ENCODE measurements at places on chromosomes 13 and 19. TPM values are rescaled to one million over a fixed set of nuclear protein-coding genes. Genes with fewer than 3 reads are reported as not detected.

GRCh38 chr19:873084-873483 is 13.6 kb downstream of the CFD start:
- DNase-seq: peak; percentile 77

- DNase-seq: no peak
These were observed 1023.5 kb downstream of the PCDH17 start for GRCh38 chr13:58655086-58655485.

DNA sequence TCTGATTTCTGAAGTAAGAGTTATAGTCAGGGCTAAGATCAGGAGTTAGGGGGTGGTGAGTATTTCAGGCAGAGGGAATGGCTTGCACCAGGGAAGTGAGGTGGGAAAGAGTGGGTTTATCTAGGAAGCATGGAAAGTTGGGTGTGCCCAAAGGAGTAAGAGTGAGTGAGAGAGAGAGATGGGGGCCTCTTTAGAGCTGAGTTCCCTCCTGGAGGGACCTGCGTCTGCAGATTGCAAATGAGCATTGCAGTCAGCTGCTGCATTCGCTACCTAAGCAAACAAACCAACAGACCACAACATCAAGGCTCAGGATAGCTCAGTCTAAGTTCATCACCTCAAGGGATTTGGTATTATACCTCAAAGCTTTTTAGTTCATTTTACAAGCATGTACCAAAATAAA is 405.8 kb downstream of the FGF9 start:
- DNase-seq: no peak

DNA sequence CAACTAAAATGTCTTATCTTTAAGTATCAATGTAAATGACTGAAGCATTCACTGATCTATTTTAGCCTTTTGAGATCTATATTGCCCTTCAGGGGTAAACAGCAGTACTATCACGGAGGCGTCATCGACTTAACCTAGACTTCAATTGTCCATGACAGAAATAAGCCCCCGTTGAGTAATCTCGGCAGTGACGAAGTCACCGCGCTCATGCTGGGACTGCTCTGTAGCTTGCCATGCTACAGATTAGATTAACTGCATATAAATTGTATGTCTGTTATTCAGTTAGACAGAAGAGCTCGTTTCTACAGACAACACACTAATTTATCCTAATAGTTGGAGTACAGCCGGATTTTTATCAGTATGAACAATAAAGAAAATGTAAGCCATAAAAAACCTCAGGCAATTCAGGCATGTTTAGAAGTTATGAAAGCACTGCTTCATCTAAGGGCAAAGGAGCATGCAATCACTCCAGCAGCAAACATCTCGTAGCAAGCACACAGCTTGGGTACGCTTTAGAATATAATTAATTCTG is 56.6 kb downstream of the TUBGCP3 start:
- no peak for DNase-seq

GRCh38 chr19:46622118-46622446 is 2.8 kb downstream of the PTGIR start:
- no peak for DNase-seq

GRCh38 chr13:113491418-113491883 is 940 bp upstream of the DCUN1D2 start:
- DNase-seq: no peak

- no peak for DNase-seq
These were observed 8.5 kb upstream of the CERS1 start for GRCh38 chr19:18904334-18905057.

- DNase-seq: no peak
These were observed 20.7 kb downstream of the OBI1 start for GRCh38 chr13:78638216-78638615.

GRCh38 chr13:97077341-97077740 is 83.1 kb upstream of the OXGR1 start:
- no peak for DNase-seq

GRCh38 chr13:27403727-27404385 is 20.6 kb upstream of the GTF3A start:
- no peak for DNase-seq

DNA sequence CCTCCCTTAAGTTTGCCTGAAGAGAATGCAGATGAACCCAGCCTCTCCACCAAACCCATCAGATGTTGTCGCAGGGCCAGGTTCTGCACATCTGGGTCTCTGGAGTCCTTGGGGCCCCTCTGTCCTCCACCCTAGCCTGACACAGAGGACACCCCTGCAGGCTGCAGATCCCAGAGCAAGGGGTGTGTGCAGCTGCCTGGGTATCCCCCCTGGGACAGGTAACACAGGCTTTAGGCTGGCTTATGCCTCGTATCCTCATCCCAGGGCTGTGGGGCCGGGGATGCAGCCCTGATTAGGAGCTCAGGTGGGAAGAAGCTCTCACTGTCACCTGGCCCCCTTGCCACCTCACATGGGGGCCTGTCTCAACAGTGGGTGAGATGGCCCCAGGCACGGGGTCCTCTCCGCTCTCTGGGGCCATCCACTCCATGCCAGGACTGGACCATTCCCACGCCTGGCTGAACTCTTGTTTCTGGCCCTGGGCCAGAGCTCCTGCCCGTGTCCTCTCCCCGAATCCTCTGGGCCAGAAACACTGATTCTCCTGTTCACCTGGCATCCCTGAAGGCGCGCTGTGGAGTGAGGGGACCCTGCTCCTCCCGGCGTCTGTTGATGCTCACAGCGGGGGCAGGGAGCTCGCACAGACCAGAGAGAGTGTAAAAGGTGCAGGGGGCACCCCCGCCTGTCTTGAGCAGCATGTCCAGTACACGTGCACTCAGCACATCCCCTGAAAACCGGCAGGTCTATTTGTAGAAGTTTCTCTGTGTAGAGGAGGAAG is 38.7 kb upstream of the TPM4 start:
- DNase-seq: no peak

GRCh38 chr19:40257096-40257517 is 28.0 kb downstream of the AKT2 start:
- DNase-seq: no peak

DNA sequence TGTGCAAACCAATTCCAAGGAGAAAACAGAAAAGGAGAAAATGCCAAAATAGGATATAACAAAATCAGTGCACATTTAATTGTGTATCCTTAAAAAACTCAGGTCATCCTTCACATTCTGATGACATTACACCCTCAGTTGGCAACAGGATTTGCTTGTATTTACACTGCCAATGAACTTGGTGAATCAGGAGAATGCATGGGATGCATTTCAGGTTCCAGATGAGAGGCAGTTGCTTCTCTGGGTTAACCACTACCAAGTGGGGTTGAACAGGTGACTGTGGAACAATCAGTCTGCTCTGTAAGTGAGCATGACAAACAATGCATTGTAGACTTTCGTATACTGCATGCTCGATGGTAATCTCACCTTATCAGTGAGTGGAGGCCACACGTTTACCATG is 79.1 kb downstream of the STARD13 start:
- no peak for DNase-seq

DNA sequence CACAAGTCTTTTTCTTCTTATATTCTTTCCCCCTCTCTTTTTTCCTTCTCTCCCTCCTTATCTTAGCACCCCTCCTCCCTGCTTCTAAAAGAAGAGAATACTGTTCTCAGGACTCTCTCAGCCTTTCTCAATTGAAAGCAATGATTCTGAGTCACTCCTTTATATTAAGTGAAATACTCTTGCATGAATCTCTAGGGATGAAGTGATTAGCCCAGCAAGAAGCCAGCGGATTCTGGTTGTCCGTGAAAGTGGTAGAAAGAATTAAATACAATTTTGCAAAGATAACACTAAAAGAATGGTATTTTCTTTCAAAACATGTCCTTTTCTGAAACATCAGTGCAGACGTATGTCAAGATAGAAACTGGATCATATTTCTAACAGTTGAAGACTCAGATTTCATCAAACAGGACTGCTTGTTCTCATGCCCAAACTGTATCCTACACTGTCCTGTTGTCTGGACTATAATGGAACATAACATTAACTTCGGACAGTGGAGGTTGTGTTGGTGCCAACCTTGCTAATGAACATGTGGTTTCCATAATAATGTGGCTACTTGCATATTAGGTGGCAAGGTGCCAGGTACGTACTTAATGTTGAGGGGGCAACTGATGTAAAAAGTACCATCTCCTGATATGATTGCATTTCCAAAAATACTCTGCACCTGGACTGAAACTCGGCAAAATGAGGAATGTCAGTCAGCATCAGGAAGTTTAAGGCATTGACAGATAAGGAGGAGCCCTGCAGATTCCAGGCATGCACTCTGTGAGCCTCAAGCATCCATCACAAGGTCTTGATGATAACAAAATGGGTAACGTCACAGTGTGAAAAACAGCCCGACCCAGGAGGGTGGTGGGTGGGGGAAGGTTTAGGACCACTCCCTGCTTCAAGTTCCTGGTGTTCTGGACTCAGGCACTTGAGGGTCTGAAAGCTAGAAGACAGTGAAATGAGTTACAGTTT is 357.2 kb downstream of the DLEU7 start:
- DNase-seq: no peak

GRCh38 chr19:15417699-15418098 is 1.1 kb downstream of the AKAP8L start:
- peak; percentile 7 for DNase-seq

- DNase-seq: no peak
These were observed 77.9 kb downstream of the SPACA7 start for GRCh38 chr13:112453874-112454647.

DNA sequence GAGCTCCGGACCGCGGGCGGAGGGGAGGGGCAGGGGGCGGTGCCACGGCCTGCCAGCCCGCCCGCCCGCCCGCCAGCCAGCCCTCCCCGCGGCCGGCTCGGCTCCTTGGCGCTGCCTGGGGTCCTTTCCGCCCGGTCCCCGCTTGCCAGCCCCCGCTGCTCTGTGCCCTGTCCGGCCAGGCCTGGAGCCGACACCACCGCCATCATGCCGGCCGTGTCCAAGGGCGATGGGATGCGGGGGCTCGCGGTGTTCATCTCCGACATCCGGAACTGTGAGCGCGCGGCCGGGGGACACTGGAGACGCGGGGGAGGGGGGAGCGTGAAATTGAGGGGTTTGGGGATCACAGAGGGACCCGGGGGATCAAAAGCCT is at the start of gene AP2A1:
Gene AP2A1, plus strand, starts transcription at position 72 of the 370 bp plus-strand sequence. Its CDS starts 133 bp downstream, at position 205.
- DNase-seq: no peak

DNA sequence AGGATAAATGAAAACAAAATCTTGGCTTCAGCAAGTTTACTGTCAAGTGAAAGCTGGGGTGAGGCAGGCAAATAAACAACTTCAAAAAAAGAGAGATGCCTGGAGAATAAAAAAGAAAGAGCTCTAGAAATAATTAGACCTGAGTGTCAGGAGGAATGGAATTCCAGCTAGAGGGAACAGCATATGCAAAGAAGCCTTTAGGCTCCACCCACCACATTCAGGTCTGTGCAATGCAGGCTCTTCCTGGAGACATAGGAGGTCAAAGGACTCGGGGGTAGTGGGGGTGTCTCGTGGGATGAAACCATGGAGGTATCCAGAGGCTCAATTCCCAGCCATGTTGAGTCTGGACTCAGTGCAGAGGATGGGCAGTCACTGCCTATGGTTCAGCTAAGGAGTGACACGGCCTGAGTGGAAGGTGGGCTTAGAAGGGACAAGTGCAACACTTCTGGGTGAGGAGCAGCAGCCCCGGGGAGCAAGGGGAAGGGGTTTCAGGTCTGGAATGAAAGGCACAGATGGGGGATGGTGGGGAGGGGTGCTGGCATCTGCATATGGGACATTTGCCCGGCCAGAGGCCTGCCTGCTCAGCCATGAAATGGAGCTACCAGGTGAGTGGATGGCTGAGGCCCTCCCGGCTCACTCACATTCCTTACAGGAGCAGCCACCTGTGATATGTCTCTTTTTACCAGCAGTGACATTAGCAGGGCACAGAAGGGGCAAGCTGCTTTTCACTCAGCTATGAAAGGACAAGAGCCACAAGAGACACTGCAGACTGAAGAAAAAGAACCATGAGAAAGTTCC is 12.3 kb downstream of the LATS2 start:
- no peak for DNase-seq

DNA sequence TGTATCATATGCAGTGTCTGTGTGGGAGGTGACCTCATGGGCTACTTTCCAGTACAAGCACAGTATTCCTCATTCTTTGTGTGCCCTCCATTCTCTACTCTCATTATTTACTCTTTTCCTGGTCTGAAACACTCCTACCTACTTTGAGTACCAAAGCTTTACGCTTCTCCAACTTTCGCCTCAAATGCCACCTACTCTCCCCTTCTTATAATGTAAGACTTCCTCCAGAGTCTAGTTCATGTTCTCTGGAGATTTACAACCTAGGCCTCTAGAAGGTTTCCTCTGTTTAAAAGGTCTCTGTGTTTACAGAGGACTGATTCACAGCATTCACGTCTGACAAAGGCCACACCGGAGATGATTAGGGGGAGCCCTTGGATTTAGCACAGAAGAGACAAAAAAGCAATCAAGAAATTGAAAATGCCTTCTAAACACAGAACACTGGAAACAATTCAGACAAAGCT is 302.0 kb downstream of the KLF12 start:
- DNase-seq: no peak

GRCh38 chr13:108363666-108364065 is 94.1 kb downstream of the TNFSF13B start:
- no peak for DNase-seq

DNA sequence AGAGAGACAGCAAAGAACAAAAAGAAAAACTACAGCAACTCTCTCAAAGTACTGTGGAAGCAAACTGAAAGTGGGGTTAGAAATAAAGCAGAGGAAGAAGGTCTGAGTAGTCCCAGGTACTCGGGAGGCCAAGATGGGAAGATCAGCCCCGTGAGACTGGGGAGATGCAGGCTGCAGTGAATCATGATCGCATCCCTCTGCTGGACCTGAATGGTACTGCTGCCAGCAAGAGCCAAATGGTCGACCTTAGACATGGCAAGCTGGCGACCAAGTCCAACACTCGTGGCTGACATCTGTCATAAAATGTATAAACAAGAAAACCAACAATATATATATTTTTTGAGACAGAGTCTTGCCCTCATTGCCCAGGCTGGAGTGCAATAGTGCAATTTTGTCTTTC is 33.7 kb upstream of the ZNF724 start:
- peak; percentile 41 for DNase-seq

- no peak for DNase-seq
These were observed 71.3 kb upstream of the ZNF599 start for GRCh38 chr19:34844277-34844676.

DNA sequence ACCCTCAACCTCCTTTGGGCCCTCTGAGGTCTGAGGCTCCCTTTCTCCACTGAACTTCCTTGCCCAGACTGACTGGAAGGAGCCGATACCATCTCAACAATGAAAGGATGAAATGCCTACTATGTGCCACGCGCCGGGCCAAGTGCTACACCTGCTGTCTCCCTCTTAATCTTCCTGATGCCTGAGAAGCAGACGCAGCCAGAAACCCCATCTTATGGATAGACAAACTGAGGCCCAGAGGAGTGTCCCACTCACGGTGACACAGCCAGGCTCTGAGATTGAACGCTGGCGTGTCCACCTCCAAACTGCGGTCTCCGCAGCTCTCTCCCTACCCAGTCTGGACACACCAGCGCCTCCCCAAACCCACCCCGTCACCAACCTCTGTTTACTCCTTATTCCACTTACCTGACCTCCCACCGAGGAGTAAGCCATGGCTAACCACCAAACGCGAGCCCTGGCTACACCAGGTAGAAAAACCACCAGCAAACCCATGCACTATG is 20.9 kb downstream of the MLLT1 start:
- no peak for DNase-seq

Gene KLK3
- total RNA-seq: not detected

Gene C5AR1
- not detected for total RNA-seq

Gene PRTN3
- total RNA-seq: 0.14 TPM

Gene IZUMO4
- 2.8 TPM for total RNA-seq

Gene FBXW9
- 16.7 TPM for total RNA-seq

Gene CAPN12
- total RNA-seq: not detected

Gene EPSTI1
- total RNA-seq: 1.7 TPM

Gene ABHD17A
- total RNA-seq: 72.6 TPM

Gene WDR87
- total RNA-seq: not detected

Gene PVR
- 60.2 TPM for total RNA-seq
